C1 segment of cervical spinal cord (tissue), 14 donors: ENCODE measurements at places on chromosomes 5 and 9.

GRCh38 chr9:128003966-128004604 lies 23.3 kb upstream of the EEIG1 start:
- DNase-seq, result no peak

DNA sequence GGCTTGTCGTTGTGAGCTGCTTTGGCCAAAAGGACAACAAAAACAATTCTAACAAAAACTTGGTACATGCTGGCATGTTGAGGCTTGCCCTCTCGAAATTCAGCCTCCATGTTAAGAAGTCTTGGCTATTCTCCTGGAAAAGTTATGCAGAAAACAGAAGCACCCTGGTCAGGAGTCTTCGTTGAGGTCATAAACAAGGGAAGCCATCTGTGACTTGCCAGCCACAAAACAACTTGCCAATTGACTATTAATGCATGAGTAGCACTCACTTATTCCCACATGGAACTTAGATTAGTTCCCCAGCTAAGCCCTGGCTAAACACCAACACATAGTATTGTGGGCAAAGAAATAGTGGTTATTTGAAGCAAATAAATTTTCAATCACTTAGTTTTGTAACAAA lies 521.0 kb upstream of the CHD1 start:
- no peak for DNase-seq

- no peak for DNase-seq
Observed at GRCh38 chr9:128419061-128419925, 1.4 kb upstream of the CERCAM start.

DNA sequence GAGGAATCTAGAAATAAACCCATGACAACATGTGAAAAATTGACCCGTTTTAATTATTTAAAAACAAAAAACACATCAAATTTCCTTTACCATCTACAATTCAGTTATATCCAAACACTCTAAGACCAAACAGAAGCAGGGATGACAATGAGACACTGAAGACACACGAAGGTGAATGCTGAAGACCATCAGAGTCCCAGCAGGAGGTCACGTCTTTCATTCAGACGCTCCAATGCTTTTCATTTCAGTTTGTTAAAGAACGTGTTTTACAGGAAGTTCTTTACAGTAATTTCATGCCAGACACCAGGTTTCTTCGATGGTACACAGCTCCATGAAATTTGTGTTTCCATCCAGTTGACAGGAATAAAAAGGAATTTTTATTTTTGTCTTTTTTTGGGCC lies 10.1 kb downstream of the RBM22 start:
- no peak for DNase-seq

DNA sequence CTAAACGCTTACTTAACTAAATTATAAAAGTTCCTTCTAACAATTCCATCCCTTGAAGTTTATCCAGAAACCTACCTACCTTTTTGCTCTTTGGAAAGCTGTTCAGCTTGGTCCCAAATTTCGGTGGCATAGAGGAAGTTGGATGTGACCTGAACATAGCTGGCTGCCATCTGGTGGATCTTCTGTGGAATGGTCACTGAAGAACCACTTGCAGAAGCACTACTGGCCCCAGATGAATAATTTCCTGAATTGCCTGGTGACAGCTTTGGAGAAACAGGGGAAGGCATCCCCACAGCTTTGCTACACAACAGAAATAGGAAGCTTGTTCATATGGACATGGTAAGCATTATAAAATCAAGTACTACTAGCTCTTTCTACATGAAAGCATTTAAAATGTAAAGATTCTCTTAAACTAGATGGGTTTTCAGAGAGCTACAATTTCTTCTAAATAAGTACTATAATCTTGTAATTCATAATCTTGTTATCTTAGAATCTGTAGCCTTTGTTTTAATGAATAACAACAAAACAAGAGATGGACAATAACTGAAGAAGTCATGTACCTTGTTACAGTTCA lies 9.9 kb downstream of the LEAP2 start:
- peak; percentile 41 for DNase-seq

DNA sequence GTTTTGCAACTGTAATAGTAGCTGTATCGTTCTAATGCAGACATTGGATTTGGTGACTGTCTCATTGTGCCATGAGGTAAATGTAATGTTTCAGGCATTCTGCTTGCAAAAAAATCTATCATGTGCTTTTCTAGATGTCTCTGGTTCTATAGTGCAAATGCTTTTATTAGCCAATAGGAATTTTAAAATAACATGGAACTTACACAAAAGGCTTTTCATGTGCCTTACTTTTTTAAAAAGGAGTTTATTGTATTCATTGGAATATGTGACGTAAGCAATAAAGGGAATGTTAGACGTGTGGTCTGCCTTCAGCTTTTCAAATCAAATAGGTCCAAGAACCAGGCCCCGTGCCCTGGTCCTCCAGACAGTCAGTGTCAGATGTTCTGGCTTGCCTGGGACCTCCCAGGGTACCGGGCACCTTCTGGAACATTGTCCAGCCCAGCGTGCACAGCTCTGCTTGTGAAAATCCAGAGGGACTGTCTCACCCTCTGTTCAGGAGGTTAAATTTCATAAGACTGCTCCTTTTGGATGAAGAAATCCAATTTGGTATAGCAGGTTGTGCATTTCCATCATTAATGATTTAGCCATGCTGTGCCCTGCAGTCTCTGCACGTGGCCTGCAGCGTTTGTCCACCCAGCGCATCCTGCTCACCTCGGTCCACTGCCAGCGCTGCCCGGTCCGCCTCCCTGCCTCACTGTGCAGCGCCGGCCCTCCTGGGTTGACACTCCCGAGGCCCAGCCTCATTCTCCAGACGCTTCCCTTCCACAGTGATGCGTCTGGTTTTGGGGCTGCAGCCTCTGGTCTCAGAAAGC lies 6.6 kb upstream of the AHRR start:
- no peak for DNase-seq

- DNase-seq, result no peak
Observed at GRCh38 chr5:133240425-133241091, 188.7 kb downstream of the HSPA4 start.

DNA sequence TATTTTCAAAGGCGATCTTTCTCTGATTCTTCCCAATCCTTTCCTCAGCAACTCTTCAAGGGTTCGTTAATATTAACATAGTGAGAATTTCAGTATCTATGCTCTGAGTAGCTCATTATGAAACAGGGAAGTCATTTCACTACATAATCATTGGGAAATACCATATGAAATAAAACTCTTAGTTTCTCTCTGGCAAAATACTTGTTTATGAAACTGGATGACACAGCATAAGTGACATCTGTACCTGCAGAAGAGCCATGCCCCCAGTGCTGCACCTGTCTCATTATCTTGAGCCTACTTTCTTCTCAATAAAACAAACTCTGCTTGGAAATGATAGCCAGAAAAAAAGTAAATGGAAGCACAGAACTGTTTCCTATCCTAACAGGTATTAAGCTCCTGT lies 33.8 kb upstream of the OTULIN start:
- DNase-seq, result no peak

GRCh38 chr5:97839341-97840086 lies 656.5 kb upstream of the RIOK2 start:
- DNase-seq, result no peak

- no peak for DNase-seq
Observed at GRCh38 chr9:26856413-26857032, 36.1 kb downstream of the CAAP1 start.

- no peak for DNase-seq
Observed at GRCh38 chr9:103242025-103242424, 246.9 kb downstream of the CYLC2 start.

DNA sequence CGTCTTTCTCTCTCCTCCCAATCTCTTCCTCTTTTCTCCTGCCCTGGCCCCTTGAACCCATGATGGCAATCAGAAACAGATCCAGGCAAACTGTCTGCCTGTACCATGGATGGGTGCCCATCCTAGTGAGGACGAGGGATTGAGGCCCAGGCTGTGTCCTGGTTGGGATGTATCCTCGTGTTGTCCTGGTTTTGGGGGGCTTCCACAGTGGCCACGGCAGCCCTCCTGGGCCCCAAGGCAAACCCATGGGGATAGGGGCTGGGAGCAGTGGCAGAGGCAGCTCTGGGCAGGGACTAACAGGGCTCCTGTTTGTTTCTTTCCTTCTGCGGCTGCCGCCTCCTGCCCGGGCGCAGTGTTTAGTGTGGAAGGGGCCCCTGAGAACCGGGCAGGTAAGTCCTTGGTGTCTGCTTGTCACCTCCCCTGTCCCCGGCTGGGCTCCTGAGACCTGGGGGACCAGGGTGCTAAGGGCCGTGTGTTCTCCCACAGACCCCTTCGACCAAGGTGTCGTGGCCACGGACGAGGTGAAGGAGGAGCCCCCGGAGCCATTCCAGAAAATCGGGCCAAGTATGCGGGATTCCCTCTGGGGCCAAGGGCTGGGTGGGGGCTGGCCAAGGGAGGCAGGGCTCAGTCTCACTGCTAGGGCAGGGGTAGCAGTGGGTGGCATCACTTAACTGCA lies 70.0 kb downstream of the AMBP start:
- DNase-seq, result no peak

GRCh38 chr9:89667726-89668125 lies 62.9 kb downstream of the GADD45G start:
- DNase-seq, result no peak

GRCh38 chr9:81083067-81083466 lies 606.3 kb downstream of the TLE1 start:
- no peak for DNase-seq

GRCh38 chr5:45642370-45642769 lies 53.8 kb downstream of the HCN1 start:
- DNase-seq, result no peak

DNA sequence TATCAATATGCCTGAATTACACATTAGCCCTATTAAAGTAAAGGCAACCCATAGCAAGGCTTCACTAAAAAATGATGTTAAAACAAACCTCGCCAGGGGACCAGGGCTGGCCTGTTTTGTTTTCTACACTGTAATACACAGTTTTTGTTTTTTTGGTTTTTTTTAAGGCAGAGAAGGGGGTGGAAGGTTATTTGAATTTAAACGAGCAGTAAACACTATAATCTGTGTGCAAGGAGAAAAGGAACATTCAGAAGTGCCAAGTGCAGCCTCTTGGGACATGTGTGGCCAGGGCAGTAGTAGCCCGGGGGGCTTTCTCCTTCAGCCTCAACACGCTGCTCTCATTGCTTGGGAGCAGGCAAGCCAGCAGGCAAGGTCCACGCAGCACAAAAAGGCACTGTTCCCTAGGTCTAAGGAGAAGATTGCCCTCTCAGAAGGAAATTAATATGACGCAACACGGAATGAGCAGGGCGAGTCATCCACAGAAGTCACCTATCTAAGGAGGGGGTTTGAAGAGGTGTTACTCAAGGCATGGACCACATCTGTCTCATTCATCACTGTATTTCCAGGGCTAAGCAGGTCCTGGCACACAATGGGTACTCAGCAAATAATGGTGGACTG lies 16.2 kb downstream of the SIL1 start:
- DNase-seq, result no peak

DNA sequence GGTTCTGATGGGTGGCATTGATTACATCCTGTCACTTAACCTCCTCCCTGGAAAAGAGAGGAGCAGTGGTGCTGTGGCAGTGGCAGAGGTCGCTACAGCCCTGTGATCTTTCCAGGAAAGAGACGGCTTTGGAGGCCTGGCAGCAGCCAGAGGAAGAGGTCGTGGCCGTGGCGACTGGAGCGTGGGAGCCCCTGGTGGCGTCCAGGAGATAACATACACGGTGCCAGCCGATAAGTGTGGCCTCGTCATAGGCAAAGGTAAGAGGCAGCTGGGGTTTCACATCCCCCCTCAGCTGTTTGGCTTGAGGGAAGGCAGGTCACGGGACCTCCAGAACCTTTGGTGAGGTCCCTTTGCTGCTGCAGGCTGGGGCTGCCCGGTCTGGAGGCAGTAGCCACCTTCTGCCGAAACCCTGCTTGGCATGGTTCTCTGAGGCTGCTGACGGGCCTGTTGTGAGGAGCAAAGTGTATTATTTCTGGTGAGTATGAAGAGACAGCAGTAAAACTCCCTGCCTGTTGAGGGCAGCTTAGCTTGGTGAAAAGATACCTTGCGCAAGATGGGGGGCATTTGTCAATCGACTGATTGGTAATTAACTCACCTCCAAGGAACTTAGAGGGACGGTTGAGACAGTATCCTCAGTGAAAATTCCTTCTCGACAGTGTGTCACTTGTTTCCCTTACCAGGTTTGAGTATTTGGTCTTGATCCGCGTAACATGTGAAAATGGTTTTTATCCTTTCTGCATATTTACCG lies 38.0 kb upstream of the PRDM12 start:
- DNase-seq, result no peak

GRCh38 chr5:6492934-6493333 lies 44.3 kb downstream of the UBE2QL1 start:
- DNase-seq, result no peak

DNA sequence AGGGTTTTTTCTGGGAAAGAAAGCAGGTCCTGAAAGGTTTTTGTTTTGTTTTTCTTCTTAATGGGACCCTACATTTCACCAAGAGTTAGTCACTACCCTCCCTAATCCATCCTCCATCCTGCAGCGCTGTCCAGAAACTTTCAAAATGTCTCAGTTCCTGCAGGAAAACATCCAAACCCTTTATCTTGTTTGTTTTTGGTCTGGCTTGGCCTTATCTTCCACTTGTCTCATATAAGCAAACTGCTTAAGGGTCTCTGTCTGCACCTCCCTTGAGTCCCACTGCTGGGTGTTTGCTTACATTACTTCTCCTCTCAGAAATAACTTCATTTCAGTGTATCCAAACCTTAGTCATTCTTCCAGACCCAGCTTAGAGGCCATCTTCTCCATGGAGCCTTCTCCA lies 11.0 kb upstream of the TRAF1 start:
- DNase-seq, result no peak

DNA sequence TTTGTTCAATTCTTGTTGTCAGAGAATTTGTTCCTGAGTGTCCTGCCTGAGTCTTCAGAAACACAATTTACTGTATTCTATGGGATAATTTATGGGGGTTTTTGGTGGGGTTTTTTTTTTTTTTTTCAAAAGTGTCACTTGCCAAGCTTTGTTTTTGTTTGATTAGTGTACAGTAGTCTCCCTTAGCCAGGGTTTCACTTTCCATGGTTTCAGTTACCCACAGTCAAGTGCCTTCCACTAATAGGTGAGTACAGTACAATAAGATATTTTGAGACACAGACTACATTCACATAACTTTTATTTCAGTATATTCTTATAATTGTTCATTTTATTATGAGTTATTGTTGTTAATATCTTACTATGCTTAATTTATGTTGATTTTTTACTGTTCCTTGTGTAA lies 25.0 kb upstream of the AUH start:
- DNase-seq, result no peak

- DNase-seq, result no peak
Observed at GRCh38 chr5:170278611-170279458, 18.7 kb downstream of the LCP2 start.

DNA sequence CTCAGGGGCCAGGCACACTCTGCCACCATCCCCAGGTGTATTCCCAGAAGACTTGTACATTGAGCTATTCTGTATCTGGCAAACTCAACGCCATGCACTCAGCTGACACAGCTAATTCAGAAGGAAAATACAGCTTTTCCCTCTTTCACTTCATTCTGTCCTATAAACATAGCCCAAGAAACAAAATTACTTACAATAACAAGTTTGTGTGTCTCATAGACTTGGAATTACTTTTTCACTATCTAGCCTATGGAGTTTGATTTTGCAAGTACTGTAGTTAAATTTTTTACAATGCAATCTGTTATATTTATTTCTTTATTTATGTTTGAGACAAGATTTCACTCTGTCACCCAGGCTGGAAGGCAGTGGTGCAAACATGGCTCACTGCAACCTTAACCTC lies 125.1 kb upstream of the KLF9 start:
- no peak for DNase-seq

- no peak for DNase-seq
Observed at GRCh38 chr5:149656576-149657182, 73.4 kb upstream of the PPARGC1B start.

- peak; percentile 23 for DNase-seq
Observed at GRCh38 chr5:67182301-67182790, 14.3 kb downstream of the CD180 start.
